Gastrocnemius medialis (tissue), 4 donors: ENCODE measurements at places on chromosomes 16 and 17. TPM values are rescaled to one million over a fixed set of nuclear protein-coding genes. Genes with fewer than 3 reads are reported as not detected.

The TNFRSF13B gene
- total RNA-seq = not detected

The TBC1D3I gene
- total RNA-seq = not detected

The KANSL1 gene
- 19.9 TPM for total RNA-seq

DNA sequence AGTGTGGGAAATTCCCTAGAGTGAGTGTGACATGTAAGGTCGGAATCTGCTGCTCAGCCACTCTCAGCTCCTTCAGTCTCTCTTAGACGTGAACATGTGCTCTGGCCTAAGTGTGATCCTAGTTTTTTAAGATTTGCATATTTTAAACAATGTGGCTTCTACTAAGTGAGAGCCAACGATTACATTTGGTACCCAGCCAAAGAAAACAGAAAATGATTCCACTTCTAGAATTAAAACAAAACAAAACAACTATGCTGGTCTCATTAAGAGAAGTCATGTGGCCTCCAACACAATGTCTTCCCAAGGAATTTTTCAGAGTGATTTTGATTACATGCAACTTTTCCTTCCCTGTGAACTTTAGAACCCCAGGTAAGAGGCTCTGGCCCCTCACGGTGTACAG is 10.1 kb downstream of the TMEM238L start:
- H3K36me3 ChIP-seq = no peaks in the 10 kb centered on the region
- H3K27me3 ChIP-seq = no peaks in the 10 kb centered on the region
- peaks cover 13% of the 10 kb centered on the region for H3K4me1 ChIP-seq
- no peak overlapping the region for H3K27ac ChIP-seq
- no peak for DNase-seq

GRCh38 chr16:87966064-87966645 is 14.9 kb downstream of the BANP start:
- no peak overlapping the region for H3K4me3 ChIP-seq
- H3K27me3 ChIP-seq = no peaks in the 10 kb centered on the region
- DNase-seq = no peak
- H3K4me1 ChIP-seq = peaks cover 18% of the 10 kb centered on the region
- no peaks in the 10 kb centered on the region for H3K36me3 ChIP-seq

DNA sequence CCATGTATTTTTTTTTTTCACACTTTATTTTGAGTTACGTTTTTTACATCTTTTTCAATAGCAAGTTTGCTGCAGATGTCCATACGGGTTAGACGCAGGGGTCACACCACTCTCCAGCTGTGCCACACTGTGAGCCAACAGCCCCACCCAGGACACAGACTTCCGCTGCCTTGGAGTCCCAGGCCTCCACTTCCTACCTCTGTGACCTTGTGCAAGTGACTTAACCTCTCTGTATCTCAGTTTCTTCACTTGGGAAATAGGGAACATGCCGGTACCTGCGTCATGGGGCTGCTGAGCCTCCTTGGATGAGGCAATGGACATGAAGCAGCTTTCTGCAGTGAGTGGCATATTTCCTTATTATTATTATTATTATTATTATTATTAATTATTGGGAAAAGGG is 3.3 kb upstream of the PITPNA start:
- no peaks in the 10 kb centered on the region for H3K36me3 ChIP-seq
- H3K4me1 ChIP-seq = peaks cover 13% of the 10 kb centered on the region
- no peak overlapping the region for H3K27ac ChIP-seq
- no peak overlapping the region for H3K4me3 ChIP-seq
- no peak for DNase-seq

GRCh38 chr16:86424398-86424797 is 85.9 kb upstream of the FOXF1 start:
- H3K4me3 ChIP-seq = no peak overlapping the region
- H3K27me3 ChIP-seq = no peaks in the 10 kb centered on the region
- no peaks in the 10 kb centered on the region for H3K4me1 ChIP-seq
- no peaks in the 10 kb centered on the region for H3K36me3 ChIP-seq
